ENCODE measurements at places on chromosomes 2 and 18. TPM values are rescaled to one million over a fixed set of nuclear protein-coding genes. Genes with fewer than 3 reads are reported as not detected.

The SERPINB13 gene
- not detected for polyA plus RNA-seq

The METTL4 gene
- polyA plus RNA-seq: 21.0 TPM

GRCh38 chr2:177281400-177282180 is 17.1 kb upstream of the NFE2L2 start:
- no peak for DNase-seq

- no peak for DNase-seq
Observed at GRCh38 chr2:125516496-125517109, 1139.4 kb upstream of the GYPC start.
